CD4-positive, alpha-beta T cell treated with Interleukin-17A for 1 hour (primary cell): ENCODE measurements at places on chromosomes 5 and 9.
A peak's percentile ranks its signal among the peaks of the same experiment; 100 is the strongest.

GRCh38 chr9:18154661-18155060 lies 319.3 kb upstream of the ADAMTSL1 start:
- DNase-seq, result no peak

- DNase-seq, result no peak
Observed at GRCh38 chr9:91161465-91162300, 200.0 kb downstream of the AUH start.

DNA sequence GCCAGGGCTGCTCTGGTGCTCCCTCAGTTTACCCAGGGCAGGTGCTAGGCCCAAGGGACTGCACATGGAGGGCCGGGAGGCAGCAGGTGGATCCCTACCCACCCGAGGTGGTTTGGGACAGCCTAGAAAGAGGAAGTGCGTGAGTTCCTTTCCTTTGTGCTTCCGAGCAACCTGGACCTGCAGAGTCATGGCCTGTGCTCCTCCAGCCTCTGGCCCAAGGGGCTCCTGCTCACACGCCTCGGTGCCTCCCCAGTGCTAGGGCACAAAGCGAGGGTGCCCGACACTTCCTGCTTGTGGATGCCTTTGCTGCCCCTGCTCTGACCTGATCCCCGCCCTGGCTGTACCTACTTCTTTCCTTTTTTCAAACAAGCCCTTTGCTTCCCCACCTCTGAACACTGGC lies 79.3 kb downstream of the RXRA start:
- DNase-seq, result no peak

DNA sequence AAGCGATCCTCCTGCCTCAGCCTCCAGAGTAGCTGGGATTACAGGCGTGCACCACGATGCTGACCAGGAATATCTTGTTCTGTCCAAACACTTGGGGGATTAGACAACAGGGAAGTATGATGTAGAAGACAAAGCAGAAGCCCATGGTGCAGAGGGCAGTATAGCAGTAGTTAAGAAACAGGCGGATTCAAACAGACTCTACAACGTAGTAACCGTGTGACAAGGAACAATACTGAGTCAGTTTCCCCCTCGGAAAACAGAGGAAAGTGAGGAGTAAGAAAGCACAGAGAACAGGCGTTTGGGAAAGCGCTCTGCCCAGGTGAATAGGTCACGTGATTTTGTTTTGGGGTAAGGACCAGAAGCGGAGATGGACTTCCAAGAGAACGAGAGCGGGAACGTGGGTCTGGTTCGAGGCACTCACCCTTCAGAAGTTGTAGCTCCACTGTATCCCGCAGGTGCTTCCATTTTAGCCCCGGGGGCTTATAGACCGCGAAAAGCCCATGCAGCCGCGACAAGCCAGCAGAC lies 306 bp downstream of the TRUB2 start:
- DNase-seq, result no peak

- no peak for DNase-seq
Observed at GRCh38 chr9:83569326-83569725, 31.1 kb upstream of the FRMD3 start.

GRCh38 chr5:62671479-62671878 lies 92.9 kb downstream of the LRRC70 start:
- no peak for DNase-seq

- DNase-seq, result no peak
Observed at GRCh38 chr5:138874241-138874640, 894 bp downstream of the LRRTM2 start.

DNA sequence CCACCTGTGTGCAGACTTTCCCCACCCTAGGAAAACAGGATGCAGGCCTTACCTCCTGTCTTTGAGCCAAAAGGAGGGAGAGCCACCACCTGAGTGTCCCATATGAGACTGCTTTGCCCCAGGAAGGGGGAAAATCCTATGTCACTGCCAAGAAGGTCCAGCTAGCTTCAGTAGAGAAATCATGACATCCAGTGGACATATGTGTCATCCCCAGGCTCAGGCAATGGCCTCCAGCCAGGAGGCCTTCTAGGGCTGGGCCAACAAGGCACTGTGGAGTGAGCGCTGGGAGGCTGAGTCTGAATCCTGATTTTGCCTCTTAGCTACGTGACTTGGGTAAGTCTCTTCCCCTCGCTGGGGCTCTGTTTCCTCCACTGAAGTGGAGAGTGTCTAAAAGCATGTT lies 60.2 kb downstream of the SMIM23 start:
- no peak for DNase-seq

DNA sequence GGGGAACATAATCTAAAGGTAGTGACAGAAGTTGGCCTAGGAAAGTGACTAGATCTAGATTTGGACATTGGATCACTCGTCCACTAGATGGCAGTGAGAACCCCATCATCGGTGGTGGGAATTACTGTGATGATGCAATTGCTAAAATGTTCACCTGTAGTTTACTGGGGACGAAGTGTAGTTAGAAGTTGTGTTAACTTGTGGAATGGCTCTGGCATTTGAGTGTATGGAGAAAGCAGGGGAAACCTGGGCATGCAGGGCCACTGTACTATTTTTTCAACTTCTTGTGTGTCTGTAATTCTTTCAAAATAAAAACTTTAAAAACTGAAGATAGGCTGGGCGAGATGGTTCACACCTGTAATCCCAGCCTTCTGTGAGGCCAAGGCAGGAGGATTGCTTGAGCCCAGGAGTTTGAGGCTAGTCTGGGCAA lies 75.5 kb downstream of the PHAX start:
- peak; percentile 83 for DNase-seq

- DNase-seq, result no peak
Observed at GRCh38 chr9:33489066-33489465, 15.3 kb upstream of the NOL6 start.

- no peak for DNase-seq
Observed at GRCh38 chr9:130870491-130871381, 25.9 kb downstream of the QRFP start.

DNA sequence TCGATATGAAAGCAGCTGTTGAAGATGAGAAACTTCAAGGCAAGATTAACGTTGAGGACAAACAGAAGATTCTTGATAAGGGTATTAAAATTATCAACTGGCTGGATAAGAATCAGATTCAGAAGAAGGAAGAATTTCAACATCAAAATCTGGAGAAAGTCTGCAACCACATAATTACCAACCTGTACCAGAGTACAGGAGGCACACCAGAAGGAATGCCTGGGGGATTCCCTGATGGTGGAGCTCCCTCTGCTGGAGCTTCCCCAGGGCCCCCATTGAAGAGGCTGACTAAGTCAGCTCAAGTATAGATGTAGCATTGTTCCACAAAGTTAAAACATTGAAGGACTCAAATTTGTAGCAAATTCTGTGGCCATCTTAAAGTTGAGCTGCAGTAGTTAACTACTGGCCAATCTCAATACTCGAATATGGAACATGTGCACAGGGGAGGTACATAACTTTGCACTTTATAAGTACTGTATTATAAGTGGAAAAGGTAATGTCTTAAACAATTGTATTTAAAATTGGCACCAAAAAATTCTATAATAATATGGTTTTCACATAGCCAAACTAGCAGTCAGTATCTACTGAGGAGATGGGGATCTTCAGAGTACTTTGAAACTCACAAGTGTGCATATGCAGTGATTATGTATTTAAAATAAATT lies 237.5 kb downstream of the CHSY3 start:
- no peak for DNase-seq

- DNase-seq, result no peak
Observed at GRCh38 chr5:179382486-179382885, 37.2 kb upstream of the ADAMTS2 start.

- no peak for DNase-seq
Observed at GRCh38 chr9:101093620-101094019, 65.1 kb downstream of the PLPPR1 start.

- no peak for DNase-seq
Observed at GRCh38 chr5:133675376-133676154, 63.2 kb upstream of the FSTL4 start.

DNA sequence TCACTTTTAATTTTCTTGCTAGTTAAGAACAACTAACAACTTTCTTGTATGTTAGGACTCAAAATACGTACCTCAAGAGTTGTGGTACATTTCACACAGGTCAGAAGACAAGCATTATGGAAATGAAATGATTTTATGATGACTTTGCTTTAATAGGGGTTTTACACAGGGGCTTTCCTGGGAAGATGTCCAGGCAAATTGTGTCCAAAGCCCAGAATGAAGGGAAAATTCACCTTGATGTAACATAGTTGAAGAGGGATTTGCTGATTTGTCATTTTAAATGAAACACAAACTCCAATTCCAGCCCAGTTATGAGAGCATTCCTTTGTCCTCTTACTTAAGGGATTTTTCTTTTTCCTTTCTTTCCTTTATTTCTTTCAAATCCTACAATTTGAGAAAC lies 89.2 kb downstream of the ARL15 start:
- no peak for DNase-seq

GRCh38 chr5:173327084-173327947 lies 898 bp downstream of the STC2 start:
- DNase-seq, result no peak

GRCh38 chr9:72454871-72455491 lies 66.4 kb upstream of the TMC1 start:
- no peak for DNase-seq

DNA sequence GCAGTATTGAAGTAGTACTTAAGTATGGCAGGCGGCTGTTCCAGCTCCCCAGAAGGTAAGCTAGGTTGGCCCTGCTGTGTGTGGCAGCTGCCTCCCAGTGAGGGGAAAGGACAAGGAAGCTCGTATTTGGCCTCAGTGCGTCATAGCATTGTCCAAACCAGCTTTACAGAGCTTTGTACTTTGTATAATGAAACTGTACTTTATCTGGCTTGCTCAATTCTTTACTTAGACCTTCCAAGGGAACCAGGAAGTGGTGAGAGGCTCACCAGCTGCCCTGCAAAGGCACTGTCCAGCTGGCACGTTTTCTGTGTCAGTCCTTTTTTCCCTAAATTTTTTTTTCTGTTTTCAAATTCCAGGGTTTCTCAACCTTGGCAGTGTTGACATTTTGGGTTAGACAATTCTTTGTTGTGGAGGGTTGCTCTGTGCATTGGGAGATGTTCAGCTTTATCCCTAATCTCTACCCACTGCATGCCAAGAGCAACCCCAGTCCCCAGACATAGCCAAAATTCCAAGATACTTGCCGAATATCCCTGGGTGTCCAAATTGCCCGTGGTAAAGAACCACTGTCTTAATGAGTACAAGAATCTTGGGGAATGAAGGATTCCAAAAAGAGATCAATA lies 474.5 kb downstream of the LRRC70 start:
- no peak for DNase-seq

DNA sequence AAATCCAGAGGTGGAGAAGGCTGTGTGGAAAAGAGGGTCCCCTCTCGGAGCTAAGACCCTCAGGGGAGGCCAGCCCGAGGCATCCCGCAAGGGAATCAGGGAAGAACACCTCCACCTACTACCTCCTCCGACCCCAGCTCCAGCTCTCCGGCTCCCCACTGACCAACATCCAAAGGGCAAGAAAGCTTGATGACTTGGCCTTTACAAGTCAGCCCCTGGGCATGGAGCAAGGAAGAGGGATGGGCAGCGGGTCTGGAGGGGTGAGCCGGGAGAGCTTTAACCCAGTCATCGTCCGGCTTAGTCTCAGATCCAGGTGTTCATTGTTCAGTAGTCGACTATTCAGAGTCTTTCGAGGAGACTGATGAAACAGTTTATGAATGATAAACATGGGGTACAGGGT lies 32.1 kb downstream of the ERAP1 start:
- DNase-seq, result no peak

GRCh38 chr5:167759057-167759821 lies 532.2 kb upstream of the WWC1 start:
- DNase-seq, result no peak

DNA sequence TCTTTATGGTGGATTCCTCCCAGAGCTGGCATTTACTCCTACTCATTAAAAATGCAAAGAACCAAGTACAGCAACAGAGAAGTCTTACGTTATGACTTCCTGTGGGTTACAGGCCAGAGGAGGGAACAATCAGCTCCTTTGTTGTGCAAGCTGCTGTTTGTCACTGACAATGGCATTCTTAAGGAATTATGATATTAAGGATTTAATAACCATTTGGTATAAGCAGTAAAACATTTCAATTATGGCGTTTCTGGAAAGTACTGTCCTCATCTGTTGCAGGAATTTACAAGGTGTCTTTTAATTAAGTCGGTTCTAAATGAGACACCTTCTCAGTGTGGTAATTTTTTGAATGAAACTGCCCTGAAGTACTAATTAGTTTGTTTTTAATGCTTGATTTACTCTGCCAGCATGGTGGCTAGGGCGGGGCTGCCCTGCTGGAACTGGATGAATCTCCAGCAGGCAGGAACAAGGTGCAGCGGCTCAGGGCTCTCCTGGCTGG lies 49.1 kb upstream of the VDAC1 start:
- DNase-seq, result peak; percentile 25

- no peak for DNase-seq
Observed at GRCh38 chr5:179260324-179261070, 84.8 kb downstream of the ADAMTS2 start.
